ENCODE measurements at places on chromosomes 16 and 17. TPM values are rescaled to one million over a fixed set of nuclear protein-coding genes. Genes with fewer than 3 reads are reported as not detected.

Gene SLC12A3
- not detected for total RNA-seq

Gene CMTM2
- total RNA-seq = not detected

Gene TSPAN10
- 0.31 TPM for total RNA-seq

GRCh38 chr16:2027024-2028010, 615 bp downstream of the NHERF2 start:
- H3K27ac ChIP-seq = no peak overlapping the region
- no peaks in the 10 kb centered on the region for H3K4me1 ChIP-seq
- no peak for DNase-seq
- peak overlapping the region; percentile 60 for H3K4me3 ChIP-seq
- H3K27me3 ChIP-seq = peaks cover 36% of the 10 kb centered on the region

Gene ZNF771
- total RNA-seq = 16.1 TPM

Gene SYT17
- 9.5 TPM for total RNA-seq

Gene RECQL5
- 24.5 TPM for total RNA-seq

DNA sequence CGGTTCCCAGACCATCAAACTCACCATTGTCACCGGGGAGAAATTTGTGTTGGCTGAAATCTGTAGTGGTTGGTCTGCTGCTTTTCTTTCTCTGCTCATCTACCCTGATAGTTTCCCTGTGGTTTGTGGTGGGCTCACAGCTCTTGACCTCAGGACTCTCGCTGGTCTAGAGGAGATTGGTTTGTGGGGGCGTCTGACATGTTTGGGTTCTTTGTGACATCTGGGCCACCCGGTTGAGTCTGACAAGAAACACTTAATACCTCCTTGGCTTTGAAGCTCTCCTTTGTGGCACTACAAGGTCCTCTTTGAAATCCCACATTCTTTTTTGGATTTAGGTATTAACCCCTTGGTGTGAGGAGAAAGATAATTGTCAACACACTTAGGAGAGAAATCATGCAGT, 662.0 kb downstream of the WWOX start:
- 0 out of 2 replicates have a peak, but pooled peaks cover 5% of the 10 kb centered on the region for H3K4me1 ChIP-seq
- no peak overlapping the region for H3K27ac ChIP-seq
- no peak for DNase-seq

GRCh38 chr17:67942810-67943209, 53.5 kb downstream of the C17orf58 start:
- H3K27ac ChIP-seq = no peak overlapping the region
- DNase-seq = peak; percentile 46
- no peaks in the 10 kb centered on the region for H3K4me1 ChIP-seq
- H3K27me3 ChIP-seq = no peaks in the 10 kb centered on the region
- no peak overlapping the region for H3K4me3 ChIP-seq

Gene TMED6
- total RNA-seq = not detected

- H3K36me3 ChIP-seq = no peaks in the 10 kb centered on the region
- no peak overlapping the region for H3K4me3 ChIP-seq
- no peaks in the 10 kb centered on the region for H3K4me1 ChIP-seq
- no peak overlapping the region for H3K27ac ChIP-seq
- no peak for DNase-seq
These were observed 52.8 kb upstream of the ARHGAP44 start for GRCh38 chr17:12736526-12736925.

DNA sequence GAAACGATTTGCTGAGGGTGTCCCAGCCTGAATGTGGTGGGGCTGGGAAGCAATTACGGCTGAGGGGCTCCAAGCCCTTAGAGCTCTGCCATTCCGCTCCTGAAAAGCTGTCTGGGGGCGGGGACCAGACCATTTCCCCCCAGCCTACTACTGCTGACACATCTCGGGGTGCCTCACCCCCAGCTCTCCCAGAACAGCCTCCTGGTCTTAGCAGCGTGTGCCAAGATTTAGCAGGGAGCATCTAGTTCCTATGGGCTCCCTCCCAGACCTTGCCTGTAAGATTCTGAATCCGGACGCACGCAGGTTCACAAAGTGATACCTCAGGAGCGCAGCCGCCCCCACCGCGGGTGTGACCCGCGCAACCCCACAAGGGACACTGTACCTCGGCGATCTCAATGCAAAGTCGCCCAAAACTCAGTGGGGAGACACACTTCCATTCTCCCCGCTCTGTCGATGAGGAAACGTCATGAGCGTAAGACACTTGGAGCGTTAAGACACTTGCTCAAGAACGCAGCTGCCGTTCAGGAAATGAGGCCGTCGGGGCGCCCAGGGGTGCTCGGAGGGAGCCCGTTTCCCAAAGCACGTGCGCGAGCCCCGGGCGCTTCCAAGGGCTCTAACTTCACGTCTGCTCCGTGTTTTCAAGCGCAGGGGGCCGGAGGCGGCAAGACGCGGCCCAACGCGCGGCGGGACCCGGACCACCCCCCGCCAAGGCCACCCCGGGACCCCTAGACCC, 629 bp downstream of the GEMIN4 start:
- peaks cover 6% of the 10 kb centered on the region for H3K4me1 ChIP-seq
- DNase-seq = peak; percentile 33

DNA sequence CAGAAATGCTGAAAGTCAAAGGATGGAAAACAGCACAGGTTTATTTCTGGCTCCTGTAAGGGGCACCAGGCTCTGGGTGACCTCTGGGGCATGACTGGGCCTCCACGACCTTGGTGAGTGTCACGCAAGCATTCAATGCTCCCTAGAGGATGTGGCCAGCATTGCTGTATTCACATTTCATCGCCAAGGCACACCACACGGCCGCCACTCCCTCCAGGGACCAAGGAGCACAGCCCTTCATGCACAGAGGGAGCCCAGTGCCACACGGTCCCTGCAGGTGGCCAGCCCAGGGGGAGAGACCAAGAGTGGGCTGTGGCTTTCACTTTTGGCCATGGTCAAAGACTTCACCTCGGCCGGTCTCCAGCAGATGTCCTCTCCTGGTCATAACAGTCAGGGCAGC, 137.4 kb upstream of the TNRC6C start:
- DNase-seq = peak; percentile 58
- H3K27ac ChIP-seq = no peak overlapping the region
- H3K4me3 ChIP-seq = no peak overlapping the region
- no peaks in the 10 kb centered on the region for H3K4me1 ChIP-seq
- no peaks in the 10 kb centered on the region for H3K27me3 ChIP-seq

Gene NOS2
- 2.7 TPM for total RNA-seq

GRCh38 chr17:35784895-35785294, 10.5 kb downstream of the MMP28 start:
- no peaks in the 10 kb centered on the region for H3K36me3 ChIP-seq
- no peaks in the 10 kb centered on the region for H3K27me3 ChIP-seq

GRCh38 chr16:67811899-67812298, 5.2 kb downstream of the TSNAXIP1 start:
- no peaks in the 10 kb centered on the region for H3K36me3 ChIP-seq
- DNase-seq = no peak
- no peaks in the 10 kb centered on the region for H3K4me1 ChIP-seq
- no peak overlapping the region for H3K4me3 ChIP-seq

DNA sequence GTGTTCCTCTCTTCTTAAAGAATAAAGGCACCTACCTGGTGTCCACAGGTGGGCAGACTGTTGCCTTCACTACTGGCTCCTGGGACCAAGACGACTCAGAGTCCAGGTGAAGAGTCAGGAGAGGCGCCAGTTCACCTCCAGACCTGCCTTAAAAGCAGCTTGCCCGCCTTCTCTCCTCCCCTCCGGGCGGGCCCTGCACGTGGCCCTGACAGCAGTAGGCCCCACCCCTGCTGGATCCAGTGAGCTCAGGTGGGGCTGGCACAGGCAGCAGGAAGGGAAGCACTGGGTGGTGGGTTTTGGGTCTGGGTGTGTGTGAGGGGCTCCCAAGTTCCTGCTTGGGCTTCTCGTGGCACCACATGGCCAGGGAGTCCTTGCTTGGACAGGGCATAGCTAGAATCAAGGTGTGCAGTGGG, at the start of gene TNS4:
Gene TNS4, minus strand, starts transcription at position 125 of the 413 bp plus-strand sequence. CDS start 5,198 bp downstream, outside the sequence.
- DNase-seq = no peak
- H3K27ac ChIP-seq = no peak within 1 kb of the TSS
- no peaks in the 10 kb centered on the region for H3K27me3 ChIP-seq
- no peak within 1 kb of the TSS for H3K4me3 ChIP-seq
- peaks cover 24% of the 10 kb centered on the region for H3K4me1 ChIP-seq

DNA sequence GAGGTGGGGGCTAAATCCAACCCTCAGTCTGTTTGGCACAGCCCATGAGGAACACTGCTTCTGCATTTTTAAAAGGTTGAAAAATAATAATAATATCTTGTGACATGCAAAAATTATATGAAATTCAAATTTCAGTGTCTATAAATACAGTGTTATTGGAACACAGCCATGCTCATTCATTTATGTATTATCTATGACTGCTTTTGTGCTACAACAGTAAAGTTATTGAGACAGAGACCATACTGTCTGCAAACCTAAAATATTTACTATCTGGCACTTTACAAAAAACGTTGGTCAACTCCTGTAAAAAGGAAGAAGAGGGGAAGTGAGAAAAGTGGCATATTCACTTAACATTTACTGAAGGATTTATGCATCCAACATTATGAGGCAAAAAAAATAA, 3.1 kb downstream of the ABCA5 start:
- peaks cover 24% of the 10 kb centered on the region for H3K27me3 ChIP-seq
- no peak for DNase-seq
- peaks cover 51% of the 10 kb centered on the region for H3K4me1 ChIP-seq
- no peaks in the 10 kb centered on the region for H3K36me3 ChIP-seq
- H3K27ac ChIP-seq = no peak overlapping the region

- no peak overlapping the region for H3K4me3 ChIP-seq
- no peaks in the 10 kb centered on the region for H3K4me1 ChIP-seq
- no peaks in the 10 kb centered on the region for H3K27me3 ChIP-seq
- DNase-seq = peak; percentile 23
- H3K36me3 ChIP-seq = no peaks in the 10 kb centered on the region
These were observed 302.2 kb downstream of the CNTNAP4 start for GRCh38 chr16:76579277-76579922.

Gene ZSWIM7
- total RNA-seq = 17.5 TPM

DNA sequence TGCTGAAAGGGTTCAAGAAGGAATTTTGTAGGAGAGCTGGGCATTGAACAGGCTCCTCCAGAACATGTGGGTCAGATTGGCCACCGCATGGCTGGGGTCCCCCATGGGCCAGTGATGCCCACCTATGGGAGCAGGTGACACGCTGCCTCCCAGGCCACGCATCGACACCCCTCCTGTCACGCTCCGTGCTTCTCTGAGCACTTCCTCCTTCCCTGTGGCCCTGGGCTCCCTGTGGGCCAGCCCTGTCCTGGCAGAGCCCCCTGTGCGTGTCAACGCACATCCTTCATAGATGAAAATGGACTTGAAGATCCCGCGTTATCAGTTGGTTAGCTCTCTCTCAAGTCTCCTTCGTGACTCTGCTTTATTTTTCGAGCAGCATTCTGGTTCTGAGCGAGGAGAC, 160.3 kb downstream of the RPTOR start:
- no peak overlapping the region for H3K4me3 ChIP-seq
- H3K27me3 ChIP-seq = no peaks in the 10 kb centered on the region
- H3K36me3 ChIP-seq = no peaks in the 10 kb centered on the region
- no peak overlapping the region for H3K27ac ChIP-seq
- H3K4me1 ChIP-seq = peaks cover 18% of the 10 kb centered on the region

- H3K27me3 ChIP-seq = no peaks in the 10 kb centered on the region
- 0 out of 2 replicates have a peak overlapping the region, but pooled peaks have one; percentile 26 for H3K27ac ChIP-seq
- DNase-seq = no peak
- H3K36me3 ChIP-seq = no peaks in the 10 kb centered on the region
These were observed 15.9 kb upstream of the SLC12A3 start for GRCh38 chr16:56848955-56849689.

- H3K36me3 ChIP-seq = no peaks in the 10 kb centered on the region
- H3K4me3 ChIP-seq = no peak overlapping the region
These were observed 18.8 kb downstream of the RPH3AL start for GRCh38 chr17:333626-334396.

DNA sequence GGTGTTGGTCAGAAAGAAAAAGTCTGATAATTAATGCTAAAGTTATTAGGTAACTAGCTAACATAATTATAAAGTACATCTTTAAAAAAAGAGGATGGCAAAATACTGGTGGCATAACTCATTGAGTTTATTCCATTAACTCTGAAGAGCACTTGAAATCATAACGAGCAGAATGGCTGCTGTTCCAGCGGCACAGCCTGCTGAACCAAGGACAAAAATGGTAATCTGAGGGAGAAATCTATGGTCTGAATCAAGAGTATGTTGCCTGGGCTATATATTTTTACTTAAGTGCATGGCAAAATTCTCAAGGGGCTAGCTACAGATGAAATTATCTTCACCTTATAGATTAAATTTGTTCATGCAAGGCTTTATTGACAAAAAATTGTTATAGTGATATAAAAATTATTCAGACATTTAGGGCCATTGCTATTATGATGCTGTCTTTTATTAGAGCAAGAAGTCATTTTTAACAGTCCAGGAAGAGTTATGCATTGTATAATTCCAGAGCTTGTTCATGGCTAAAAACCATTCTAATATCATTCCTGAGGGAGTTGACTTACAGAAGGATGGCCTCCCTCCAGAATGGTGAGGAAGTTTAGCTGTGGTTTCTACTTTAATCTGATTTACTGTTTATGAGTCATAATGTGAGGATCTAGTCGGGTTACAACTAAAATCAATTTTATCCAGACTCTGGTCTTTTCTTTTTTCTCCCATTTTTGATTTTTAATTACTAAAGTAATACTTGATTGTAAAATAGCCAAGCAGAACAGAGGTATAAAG, 41.4 kb upstream of the ANKFN1 start:
- DNase-seq = no peak
- no peaks in the 10 kb centered on the region for H3K4me1 ChIP-seq
- H3K27ac ChIP-seq = no peak overlapping the region
- no peak overlapping the region for H3K4me3 ChIP-seq

- peak overlapping the region; percentile 90 for H3K4me3 ChIP-seq
- peaks cover 31% of the 10 kb centered on the region for H3K27me3 ChIP-seq
- peak; percentile 57 for DNase-seq
- H3K4me1 ChIP-seq = peaks cover 20% of the 10 kb centered on the region
- H3K36me3 ChIP-seq = no peaks in the 10 kb centered on the region
These were observed 1.1 kb downstream of the ATP1B2 start for GRCh38 chr17:7651665-7652387.

DNA sequence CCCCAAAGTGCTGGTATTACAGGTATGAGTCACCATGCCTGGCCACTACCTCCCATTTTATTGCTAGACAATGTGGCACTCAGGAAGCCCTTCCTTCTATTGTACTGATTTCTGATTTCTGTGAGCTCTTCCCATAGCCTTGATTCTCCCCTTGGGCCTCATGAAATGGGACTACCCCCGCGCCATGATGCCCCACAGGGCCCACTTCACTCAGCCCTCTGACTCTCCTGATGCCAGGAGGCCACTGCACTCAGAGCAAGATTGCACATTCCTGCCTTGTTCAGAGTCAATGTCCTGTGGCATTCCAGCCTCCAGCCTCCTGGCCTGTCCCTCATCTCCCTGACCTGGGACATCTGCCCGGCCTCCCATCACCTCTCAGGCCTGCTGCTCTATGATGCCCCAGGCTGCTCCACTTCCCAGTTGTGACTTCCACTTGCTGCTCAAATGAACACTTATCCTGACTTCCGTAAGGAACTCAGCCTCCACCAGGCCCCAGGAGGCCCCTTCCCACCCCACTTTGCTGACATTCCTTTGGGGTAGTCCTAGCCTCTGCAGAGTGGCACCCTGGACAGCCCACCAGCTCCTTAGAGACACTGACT, 66.6 kb upstream of the KSR1 start:
- no peak overlapping the region for H3K27ac ChIP-seq
- H3K4me3 ChIP-seq = no peak overlapping the region
- H3K36me3 ChIP-seq = no peaks in the 10 kb centered on the region
- DNase-seq = no peak

Measured in GM23338 (cell line).